ENCODE measurements at places on chromosomes 11 and 22.

DNA sequence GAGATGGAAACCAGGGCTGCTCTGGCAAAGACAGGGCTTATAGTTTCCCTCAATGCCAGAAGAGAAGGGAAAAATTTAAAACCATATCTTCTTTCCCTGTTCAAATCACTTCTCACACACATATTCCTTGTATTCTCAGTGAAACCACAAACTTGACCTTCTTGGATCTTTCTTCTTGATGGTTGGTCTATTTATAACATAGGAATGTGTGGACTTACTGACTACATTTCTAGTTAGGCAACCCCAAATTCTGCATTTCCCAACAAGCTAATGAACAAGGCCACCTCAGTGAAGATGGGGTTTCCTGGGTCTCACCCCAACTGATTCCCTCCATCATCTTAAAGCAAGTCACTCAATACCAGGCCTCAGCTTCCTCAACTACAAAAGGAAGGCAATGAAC lies 3.8 kb upstream of the QSER1 start:
- no peak for DNase-seq

DNA sequence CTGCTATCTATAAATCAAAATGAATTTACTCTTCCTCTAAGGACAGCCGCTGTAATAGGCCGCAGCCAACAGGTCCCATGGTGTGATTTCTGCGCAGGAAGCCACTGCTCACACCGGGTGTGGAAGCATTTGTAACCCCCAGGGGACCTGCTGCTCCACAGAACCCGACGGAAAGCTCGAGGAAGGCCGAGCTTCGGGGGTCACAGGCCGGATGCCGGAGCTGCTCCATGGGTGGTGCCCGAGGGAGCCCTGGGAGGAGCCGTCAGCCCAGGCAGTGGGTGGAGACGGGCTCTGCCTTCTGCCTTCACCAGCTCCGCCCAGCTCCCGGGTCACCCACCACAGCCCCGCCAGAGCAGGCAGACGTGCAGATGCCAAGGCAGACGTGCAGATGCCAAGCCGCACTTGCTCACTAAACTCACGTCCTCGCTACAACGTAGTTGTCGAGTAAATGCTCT lies 63.5 kb downstream of the BRD1 start:
- DNase-seq: peak; percentile 7

GRCh38 chr11:85699957-85700741 lies 14.2 kb upstream of the CCDC89 start:
- DNase-seq: no peak

DNA sequence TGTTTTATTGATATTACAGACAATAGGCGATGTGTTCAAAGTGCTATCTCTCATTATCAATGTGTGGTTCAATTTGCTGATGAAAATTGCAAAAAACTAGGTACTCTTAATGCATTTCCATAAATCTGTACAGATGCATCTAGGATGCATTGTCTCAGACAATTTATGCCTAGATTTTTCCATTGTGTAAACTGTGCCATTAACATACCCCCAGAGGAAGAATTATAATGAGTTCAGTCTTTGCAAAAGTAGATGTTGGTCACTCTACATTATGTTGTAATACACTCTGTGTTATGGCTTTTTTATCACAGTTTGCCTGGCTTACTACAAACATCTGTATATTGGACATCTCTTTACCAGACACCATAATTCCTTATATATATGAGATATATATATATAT lies 62.5 kb downstream of the EHF start:
- no peak for DNase-seq

DNA sequence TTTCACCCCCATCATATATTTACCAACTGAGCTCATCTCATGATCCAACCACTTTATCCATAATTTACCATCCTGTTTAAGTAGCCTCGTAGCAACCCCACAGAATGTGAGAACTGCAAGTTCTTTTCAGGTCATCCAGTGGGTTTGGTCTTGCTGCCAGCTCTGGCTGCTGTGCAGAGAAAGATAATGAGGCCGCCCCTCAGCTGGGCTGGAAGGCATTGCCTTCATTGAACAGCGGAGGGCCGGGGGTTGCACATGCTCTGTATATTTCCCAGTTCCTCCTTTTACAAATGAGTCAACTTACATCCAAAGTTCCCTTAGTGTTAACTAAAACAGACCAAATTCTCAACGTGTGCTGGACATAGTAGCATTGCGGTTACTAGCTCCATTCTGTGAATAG lies 96.7 kb downstream of the SYN3 start:
- no peak for DNase-seq

DNA sequence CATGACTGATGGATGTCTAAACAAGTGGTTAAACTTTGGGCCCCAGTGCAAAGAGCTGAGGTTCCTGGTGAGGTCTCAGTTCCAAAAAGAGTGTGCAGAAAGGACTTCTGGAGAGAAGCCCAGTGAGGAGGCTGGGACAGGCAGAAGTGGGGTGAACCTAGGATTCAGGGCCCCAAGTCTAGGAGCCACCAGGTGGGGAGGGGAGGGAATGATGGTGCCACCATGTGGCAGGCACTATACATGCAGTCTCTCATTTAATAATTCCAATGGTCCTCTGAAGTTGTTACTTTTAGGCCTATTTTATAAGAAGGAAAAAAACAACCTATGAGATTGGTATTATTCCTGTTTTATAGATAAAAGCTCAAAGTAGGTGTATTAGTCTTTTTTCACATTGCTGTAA lies 102.0 kb downstream of the INSC start:
- DNase-seq: no peak

DNA sequence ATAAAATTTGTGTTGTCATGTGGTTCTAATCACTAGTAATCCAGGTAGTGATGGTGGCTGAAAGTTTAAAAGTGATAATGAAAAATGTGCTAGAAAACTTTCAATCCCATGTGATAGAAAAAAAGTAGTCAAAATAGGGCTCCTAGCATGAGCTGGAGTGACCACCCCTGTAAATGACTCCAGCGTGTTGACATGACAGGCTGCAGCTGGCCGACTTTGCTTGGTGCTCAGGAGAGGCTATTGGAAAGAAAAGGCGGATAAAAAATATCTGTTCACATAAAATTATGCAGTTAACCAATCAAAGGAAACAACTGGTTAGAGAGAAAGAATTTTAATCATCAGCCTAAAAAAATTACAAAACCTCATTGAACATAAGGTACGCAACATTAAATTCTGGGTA lies 16.9 kb upstream of the MTCH2 start:
- no peak for DNase-seq

DNA sequence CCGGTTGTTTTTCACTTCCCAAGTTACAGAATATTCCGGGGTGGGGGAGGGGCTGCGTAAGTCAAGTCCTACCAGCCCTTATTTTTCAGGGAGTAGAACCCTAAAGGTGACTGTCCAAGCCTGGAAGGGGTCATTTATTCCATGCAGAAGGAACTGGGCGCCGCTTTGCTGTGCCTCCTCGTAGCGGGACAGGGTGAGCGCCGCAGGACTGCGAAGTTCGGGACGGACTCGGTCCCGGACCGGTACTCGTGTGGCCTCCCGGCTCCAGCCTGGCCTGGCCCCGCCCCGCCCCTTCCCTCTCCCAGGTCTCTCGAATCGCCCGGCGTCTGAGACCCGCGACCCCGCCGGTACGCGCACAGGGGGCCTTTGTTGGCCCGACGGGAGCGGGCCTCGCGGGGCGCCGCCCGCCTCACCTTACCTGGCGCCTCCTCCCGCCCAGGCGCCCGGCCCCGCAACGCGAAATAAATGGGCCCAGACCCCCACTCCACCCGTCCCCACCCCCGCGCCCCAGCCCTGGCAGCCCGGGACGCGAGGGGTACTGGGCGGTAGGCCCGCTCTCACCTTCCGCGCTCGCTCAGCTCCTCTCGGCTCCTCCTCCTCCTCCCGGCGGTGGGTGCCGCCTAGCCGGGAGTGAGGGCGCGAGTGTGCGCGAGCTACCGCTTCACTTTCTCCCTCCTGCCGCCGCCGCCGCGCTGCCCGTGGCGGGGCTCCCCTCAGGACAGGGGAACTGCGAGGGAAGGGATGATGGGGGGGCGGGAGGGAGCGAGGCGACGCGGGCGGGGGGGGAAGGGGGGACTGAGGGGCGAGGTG lies 698 bp downstream of the PAK1 start:
- peak; percentile 48 for DNase-seq

DNA sequence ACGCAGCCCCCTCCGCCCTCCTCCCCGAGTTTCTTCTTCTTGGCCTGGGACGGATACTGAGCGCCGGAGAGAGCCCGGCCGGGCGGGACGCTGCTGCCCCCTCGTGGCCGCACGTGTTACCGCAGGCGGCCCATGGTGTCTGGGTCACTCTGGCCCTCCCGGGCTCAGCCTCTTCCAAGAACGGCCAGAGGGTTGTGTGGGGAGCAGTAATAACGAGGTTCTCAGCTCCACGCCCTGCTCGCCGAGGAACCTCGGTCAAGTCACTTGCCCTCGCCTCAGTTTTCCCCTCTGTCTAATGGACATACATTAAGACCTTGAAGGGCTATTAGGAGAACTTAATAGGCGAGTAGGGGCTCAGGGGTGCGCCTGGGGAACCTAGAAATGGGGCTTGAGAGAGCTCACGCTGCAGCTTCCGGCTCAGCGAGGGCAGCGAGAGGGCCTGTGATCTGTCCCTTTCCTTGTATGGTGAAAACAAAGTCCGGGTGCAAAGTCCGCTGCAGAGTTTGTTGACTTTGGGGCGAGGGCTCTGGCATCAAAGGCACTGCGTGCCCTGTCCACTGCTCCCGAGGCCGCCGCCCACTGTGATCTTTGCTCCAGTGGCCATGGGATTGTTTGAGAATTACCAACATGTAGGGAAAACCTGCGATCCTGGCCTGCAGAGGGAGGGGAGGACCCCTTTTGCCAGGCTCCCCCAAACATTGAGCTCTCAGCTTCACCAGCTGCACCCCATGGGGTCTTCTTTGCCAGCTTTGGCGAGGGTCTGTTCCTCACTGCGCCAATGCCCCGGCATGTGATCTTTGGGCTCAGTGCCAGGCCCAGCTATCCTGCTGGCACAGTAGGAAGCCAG lies 14.4 kb upstream of the LRP5 start:
- DNase-seq: peak; percentile 83

- no peak for DNase-seq
Observed at GRCh38 chr11:46279126-46280099, 2.0 kb downstream of the CREB3L1 start.

DNA sequence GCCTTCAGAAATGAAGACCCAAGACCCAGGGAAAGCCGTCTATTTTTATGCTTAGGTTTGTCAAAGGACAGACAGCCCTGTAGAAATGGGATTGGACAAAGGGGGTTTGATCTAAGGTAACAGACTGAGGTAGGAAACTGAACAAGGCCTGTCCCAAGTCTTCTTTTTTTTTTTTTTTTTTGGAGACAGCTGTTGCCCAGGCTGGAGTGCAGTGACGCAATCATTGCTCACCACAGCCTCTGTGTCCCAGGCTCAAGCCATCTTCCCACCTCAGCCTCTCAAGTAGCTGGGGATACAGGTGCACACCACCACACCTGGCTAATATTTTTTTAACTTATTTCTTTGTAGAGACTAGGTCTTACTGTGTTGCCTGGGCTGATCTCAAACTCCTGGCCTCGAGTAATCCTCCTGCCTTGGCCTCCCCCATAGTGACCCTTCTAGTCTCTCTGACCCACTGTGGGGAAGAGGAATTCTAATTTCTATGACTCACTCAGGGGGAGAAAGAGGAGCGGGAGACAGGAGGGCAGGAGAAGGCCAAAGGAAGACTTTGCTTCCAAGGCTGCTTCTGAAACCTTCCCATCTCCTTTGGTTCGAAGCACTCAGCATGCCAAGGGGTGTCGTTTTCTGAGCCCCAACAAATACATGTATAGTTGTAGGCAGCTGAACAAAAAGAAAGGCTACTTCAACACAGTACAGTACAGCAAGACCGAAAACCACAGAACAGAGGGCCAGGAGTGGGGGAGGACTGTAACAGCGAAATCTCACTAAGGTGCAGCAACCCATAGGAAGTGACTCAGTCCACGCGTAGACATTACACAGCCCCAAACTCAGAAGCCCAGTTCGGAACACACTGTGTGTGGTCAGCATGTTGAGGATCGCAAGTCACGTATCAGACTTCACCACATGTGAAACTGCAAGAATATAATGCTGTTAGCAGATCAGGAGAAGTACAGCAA lies 872 bp downstream of the TMA7B start:
- DNase-seq: peak; percentile 58

- DNase-seq: no peak
Observed at GRCh38 chr11:1396375-1396841, 6.7 kb downstream of the BRSK2 start.

GRCh38 chr22:50167689-50168489 lies 2.6 kb upstream of the PANX2 start:
- no peak for DNase-seq

GRCh38 chr11:826227-826621 lies 1.5 kb upstream of the CRACR2B start:
- DNase-seq: no peak

- DNase-seq: no peak
Observed at GRCh38 chr11:69234740-69235710, 58.9 kb upstream of the MYEOV start.

- no peak for DNase-seq
Observed at GRCh38 chr11:77175869-77176539, 48.0 kb downstream of the MYO7A start.

GRCh38 chr22:49569286-49570031 lies 258.2 kb downstream of the BRD1 start:
- DNase-seq: no peak

DNA sequence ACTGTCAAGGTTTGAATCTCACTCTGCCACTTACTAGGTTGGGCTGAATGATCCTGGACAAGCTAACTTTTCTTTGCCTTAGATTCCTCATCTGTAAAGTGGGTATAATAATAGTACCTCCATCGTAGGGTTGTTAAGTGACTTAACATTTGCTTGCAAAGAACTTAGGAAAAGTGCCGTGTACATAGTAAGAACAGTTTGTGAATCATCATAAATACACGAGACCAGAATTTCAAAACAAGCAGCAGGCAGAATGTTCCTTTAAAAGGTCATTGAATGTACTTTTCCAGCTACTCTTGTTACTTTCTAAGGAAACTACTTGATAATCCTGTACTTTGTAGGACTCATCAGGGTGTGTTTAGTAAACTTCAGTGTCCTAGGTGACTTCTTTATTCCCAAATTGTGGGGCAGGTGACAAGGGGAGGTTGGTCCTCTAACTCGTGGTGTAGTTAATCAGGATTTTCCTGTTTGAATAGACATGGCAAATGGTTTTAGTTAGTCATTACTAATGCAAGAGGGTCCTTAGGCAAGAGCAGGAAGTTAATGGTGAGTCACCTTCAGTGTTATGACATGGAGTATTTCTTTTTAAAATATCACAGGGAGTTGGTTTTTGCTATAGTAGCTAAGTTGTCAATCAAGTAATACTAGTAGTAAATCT lies 67.9 kb downstream of the YAP1 start:
- DNase-seq: no peak

DNA sequence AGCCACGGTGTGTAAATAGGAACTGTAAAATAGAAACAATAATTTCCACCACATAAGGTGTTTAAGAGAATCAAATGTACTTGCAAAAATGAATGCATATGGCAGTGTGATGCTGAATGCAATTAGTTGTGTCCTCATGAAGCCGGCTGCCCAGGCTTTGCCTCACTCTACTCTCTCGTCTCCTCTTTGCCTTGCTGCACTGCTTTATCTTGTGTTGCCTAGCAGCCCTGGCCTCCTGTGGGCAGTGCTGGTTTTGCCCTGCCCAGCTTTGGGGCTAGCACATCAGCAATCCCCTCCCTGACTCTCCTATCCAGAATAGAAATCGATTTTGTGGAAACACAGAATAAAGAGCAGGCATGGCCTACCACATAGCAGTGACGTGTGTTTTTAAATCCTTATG lies 30.0 kb downstream of the LRRC32 start:
- DNase-seq: no peak

GRCh38 chr11:26779074-26779865 lies 57.4 kb upstream of the SLC5A12 start:
- DNase-seq: no peak

- DNase-seq: no peak
Observed at GRCh38 chr22:17957204-17957603, 67.2 kb downstream of the MICAL3 start.

Measured in GM12892 (cell line).